ENCODE measurements at places on chromosomes 4 and X.

DNA sequence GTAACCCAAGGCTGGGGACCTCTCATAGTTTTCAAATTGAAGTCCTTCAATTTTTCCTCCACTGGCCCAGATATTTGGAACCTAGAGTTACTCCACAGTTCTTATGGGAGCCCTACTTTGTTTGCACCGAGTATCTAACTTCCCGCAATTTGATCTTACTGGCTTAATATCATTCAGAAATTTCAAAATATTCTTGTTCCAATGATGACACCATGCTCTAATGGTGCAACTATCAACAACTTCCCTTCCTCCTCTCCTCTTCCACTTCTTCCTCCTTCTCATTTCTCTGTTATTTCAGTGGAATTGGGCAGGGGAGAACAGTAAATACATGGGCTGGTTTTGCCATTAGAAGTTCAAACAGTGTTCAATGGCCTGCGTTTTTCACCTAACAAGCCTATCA is 20.2 kb downstream of the PDCL2 start:
- no peak for DNase-seq

DNA sequence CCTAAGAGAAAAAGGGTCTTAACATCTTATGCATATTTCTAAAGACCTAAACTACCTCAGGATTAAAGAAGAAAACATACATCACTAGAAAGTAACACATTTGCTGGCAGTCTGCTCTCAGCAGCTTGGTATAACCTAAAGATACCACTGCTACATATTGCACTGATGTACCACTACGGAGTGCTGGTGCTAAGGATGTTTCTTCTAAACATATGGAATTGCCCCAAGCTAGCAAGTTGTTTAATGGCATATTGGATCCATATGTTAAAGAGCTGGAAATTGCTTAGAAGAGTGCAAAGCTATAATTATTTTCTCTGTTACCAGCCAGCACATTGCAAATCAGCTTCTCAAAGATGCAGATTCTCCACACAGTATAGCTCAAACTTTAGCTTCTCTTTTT is 436.5 kb upstream of the GALNTL6 start:
- DNase-seq, result no peak

DNA sequence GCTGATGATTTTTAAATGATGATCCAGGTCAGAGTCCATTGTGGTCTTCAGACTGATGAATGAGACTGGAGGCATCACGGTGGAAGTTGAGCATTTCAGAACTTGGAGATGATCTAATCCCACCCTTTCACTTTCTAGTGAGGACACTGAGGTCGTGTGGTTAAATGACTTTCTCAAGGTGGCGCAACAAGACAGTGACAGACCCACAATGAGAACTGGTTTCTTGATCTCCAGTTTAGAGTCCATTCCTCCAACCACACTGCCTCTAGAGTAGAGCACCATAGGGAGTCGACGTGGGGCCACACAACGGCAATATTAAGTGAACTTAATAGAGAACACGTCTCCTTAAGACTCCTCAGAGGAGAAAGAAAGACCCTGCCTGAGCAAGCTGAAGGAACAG is 381.0 kb downstream of the UNC5C start:
- no peak for DNase-seq

DNA sequence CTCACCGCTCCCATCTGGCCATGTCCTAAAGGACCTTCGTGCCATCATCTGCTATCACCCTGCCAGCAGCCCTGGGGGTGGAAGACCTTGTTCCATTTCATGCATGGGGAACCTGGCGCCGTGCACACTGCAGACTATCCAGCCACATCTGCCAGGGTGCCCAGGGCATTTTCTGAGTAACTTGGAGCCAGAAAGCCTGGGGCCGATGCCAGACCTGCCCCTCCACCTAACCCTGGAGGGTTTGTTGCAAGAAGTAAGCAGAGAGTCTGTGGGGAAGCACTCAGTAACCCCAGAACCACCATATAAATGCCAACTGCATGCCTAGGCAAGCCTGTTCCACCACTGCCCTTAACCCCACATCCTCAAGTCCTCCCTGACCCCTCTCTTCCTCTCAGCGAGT is 7.3 kb downstream of the HAUS7 start:
- no peak for DNase-seq

DNA sequence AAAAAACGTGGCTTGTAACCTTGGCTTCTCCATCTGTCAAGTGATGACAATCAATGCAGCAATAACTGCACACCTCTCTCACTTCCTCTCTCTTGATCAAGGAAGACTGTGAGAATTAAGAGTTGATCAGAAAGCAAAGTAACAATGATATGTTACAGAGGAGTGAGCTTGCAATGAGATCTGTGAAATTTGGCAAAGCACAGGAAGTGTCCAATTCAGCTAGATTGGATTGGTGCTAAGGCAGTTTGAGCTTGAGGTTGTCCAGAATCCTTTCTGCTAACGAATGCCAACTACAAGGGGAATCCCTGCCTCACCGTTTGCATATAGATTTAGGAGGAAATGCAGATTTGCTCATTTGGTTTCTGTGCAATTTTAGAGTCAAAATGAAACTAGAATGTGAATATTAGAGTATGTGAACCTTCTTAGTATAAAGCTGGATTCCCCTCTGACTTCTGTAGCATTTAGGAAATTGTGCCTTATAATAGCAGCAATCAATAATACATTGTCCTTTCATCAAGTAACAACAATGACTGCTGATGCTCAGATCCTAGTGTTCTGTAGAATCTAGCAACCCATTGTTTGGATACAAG is 346.4 kb downstream of the PTTG2 start:
- DNase-seq, result no peak

- no peak for DNase-seq
Measured at GRCh38 chr4:4875147-4875546, 15.7 kb downstream of the MSX1 start.

DNA sequence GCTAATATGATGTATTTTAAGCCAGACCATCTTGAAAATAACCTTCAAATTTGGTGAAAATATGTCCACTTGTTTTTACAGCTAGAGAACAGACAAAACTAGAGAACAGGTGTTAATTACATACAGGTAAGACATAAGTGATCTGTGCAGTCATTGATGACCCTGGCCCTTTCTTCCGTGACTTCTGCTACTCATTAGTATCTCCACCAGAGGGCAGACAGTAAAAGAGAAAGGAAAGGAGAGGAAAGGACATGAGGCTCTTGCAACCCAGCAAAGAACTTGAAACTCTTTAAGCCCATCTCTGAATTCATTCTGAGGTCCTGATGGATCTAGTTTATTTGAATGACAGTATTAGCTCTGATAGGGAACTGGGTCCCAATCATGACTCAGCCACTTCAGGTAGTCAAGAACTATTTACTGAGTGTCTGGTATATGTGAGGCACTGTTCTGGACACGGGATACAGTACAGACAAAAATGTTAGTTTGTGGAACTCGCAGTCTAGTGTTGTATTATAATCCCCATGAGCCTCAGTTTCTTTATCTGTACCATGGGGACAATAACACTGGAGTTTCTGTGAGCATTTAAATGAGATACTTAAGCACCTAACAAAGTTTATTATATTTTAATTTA is 121.0 kb upstream of the TEX13D start:
- no peak for DNase-seq

- DNase-seq, result no peak
Measured at GRCh38 chr4:172709376-172709775, 459.2 kb upstream of the GALNT7 start.

DNA sequence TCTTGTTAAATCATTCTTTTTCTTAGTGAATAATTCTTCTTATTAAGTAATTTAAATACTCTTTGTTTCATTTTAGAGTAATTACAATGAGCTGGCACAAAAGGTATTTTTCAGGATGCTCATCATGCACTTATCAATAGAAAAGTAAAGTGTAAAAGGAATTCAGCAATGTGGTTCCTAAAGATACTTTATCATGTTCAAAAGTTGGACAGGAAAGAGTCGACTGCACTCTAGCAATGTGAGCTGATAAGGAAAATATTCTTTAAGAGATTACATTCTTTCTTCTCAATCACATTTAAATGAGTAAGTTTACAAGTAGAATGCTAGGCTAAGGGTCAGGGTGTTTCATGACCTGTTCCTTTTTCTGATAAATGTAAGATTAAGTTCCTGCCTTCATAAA is 609.5 kb upstream of the FAM241A start:
- no peak for DNase-seq

- DNase-seq, result no peak
Measured at GRCh38 chr4:77201343-77201742, 44.3 kb downstream of the CCNG2 start.

DNA sequence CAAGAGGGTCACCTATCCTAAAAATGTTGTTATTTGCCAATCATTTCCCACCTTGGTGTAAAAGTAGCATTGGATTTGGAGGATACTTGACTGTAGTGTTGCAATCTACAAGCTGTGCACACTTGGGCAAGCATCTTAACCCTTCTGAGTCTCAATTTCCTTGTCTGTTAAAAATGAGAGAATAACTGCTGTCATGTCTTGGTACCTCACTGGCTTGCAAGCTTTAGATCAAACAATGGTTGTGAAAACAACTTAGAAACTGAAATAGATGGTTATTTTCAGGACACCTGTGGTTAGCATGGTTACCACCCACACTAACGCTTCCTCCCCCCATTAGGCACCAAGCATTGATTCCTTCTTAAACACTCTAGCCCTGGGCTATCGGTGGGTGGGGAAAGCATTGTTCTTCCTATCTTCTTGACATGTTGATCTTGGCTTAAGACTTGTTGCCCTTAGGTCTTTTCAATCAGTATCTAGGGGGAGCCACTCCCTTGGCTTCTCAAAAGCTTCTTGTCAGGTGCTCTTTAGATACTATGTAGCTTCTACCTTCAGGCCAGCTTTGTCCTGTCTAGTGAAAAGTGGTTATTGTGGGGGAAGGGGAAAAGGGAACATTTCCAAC is 10.6 kb upstream of the AMOT start:
- DNase-seq, result no peak

- DNase-seq, result no peak
Measured at GRCh38 chr4:87973283-87974169, 2.0 kb upstream of the SPP1 start.

DNA sequence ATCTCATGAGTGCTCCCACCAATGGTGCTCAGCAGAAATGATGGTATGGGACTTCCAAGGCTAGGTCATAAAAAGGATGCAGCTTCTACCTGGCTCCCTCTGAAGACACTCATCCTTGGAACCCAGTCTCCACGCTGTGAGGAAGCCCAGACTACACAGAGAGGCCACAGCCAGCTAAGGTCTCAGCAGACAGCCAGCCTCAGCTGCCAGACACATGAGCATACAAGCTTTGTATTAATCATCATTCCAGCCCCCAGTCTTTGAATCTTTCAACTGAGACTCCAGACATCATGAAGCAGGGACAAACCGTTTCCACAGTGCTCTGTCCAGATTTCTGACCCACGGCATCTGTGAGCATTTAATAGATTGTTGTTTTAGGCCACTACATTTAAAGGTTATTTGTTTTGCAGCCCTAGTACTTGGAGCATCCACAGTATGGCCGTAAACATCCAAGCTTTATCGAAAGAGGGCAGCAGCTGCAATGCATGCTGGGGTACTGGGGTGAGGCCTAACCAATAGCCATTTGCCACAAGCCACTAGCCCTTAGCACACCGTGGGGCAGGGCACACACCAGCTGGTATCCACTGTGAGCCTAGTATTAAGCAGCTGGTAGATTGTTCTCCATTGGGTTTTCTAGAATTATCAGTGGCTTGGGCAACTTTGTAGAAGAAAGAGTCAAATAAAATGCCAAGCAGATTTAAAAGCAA is 449.1 kb downstream of the BCOR start:
- DNase-seq, result no peak

DNA sequence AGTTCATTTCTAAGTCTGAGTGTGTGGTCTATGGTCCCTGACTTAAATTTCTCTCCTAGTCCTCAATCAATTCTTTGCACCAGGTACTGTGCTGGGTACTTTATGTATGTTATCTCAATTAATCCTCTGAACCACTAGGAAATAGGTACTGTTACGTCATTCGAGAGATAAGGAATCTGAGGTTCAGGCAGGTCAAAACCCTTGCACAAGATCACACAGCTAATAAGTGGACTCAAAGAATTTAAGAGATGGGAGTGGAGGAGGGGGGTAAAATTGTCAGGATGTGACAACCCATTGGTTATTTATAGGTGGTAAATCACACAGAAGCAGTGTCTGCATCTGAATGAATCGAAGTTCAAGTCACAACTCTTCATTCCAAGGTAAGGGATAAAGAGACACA is 169.4 kb downstream of the EFHC2 start:
- DNase-seq, result no peak

GRCh38 chr4:120055162-120055561 is 11.5 kb downstream of the MAD2L1 start:
- DNase-seq, result no peak

- peak; percentile 63 for DNase-seq
Measured at GRCh38 chr4:140252141-140252741, 98.3 kb upstream of the MAML3 start.

GRCh38 chrX:41909068-41909467 is 14.3 kb downstream of the CASK start:
- no peak for DNase-seq

DNA sequence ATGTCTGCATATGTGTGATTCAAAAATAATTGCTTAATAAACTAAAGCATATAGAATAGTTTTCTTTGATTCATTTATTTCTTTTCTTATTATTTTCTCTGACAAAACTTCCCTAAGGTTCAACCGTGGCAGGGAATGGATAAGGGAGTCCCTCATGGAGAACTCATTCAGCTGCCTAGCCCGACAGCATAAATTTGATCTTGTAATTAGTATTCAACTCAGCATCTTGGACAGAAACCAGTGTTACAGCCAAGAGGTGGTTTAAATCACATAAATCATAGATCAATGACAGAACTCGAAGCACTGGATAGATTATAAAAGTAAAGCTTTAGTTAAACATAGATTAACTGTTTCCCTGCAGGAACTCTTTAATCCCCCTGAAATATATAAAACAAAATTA is 174.3 kb upstream of the POU3F4 start:
- no peak for DNase-seq

DNA sequence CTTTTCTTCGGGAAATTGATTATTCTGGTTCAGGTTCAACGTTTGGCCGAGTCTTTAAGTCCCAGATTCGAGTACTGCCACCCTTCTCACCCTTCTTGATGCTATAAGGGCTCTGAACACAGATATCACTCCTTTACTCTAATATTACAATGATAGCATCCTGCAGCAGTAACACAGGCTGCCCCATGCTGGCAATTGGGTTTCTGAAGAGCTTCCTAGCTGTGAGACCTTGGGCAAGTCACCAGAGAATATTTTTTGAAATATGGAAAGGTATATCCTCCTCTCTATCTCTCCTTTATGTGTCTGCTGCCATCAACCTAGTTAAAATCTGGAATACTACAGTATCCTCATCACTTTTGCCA is 297 bp upstream of the MTMR8 start:
- DNase-seq, result no peak

DNA sequence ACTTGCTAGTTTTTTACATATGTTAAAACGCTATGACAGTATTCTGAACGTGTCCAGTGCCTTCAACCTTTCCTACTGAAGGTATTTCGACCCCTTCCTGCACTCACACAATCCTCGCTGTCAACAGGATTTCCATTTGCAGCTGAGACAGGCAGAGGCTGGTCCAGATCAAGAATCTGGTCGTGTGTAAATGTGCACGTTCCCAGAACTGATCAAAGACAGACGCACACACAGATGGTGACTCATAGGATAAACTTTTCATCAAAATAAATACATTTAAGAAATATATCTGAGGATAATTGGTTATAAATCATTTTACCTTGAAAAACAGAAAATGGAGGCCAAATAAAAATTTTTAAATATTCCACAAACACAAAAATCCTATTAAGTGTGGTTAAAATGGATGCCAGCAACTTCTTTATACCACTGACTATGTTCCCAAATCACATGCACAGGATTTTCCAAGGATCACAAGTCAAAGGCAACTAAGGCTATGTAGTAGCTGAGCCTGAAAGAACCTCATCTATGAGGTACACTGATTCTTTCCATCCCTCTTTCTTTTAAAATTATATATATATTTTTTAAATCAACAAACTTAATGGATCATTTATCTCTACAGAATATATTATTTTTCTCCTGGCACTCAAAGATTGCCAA is 85.9 kb downstream of the RNF150 start:
- no peak for DNase-seq
